ENCODE measurements at places on chromosomes 2 and 18.

- no peak for DNase-seq
Observed at GRCh38 chr2:37819186-37819585, 105.9 kb upstream of the RMDN2 start.

- no peak for DNase-seq
Observed at GRCh38 chr2:215392687-215393270, 43.1 kb downstream of the FN1 start.

DNA sequence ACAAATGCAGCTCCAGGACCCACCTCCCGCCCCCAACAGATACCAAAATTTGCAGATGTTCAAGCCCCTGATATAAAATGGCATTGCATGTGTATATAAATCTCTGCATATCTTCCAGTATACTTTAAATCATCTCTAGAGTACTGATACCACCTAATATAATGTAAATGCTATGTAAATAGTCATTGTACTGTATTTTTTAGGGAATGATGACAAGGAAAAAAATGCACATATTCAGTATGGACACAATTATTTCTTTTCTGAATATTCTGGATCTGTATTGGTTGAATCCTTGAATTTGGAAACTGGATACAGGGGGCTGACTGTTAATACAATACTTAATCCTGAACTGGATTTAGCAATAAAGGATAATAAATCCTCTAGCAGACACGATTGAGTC, 67.7 kb downstream of the FRZB start:
- no peak for DNase-seq

GRCh38 chr18:57666818-57667497, 45.3 kb upstream of the NARS1 start:
- DNase-seq, result no peak

DNA sequence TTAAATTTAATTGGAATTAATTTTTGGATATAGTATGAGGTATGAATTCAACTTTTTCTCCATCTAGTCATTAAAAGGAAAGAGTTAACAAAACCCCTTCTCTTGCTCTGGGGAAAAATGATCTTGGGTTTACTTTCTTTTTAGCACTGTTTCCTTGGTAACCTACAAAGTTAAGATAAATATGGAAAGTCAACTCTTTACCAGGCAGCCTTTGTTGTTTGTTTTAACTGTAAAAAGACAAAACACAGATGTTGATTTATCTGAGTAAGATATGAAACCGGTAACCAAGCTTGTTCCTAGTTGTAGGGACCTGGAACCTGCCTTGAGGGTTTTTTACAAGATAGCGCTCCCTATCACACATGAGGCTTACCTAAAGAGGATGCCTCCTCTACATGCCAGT, 10.1 kb upstream of the SANBR start:
- no peak for DNase-seq

GRCh38 chr2:24617424-24617823, 126.4 kb downstream of the NCOA1 start:
- DNase-seq, result no peak

GRCh38 chr18:73966954-73967353, 180.7 kb downstream of the FBXO15 start:
- no peak for DNase-seq

GRCh38 chr2:32246911-32247310, 17.8 kb downstream of the NLRC4 start:
- no peak for DNase-seq

DNA sequence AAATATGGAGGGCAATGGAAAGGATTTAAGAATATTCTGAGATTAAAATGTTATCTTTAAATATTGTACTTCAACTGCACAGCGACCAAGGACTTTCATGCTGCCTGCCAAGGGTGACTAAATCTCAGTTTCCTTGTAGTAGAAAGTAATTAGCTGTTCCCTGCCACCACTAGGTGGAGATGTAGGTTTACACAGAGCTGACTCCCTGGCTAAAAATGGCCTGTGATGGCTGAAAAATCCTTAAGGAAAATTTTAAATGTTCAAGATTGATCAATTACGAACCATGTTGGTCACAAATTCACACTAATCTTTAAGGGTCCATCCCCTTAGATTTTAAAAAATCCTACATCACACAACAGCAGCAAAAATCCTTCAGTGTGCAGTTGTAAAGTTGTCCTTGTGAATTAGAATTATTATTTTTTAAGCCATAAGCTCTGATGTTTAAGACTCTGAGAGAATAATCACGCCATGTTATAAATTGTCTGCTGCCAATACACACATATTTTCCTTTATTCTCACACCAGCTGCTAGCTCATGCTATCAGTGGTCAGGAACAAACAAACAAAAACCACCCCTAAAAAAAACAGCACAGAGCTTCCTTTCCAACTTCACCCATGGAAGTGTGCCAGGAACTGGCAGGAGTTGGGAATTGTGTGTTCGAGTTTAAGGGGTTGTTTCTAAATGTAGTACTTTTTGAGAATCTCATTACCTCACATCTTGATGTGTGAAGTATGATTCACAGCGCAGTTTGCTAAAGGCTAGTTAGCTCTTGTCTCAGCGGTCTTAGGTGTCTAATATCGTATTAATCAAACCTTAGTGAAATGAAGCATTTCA, 399.8 kb downstream of the TMEM182 start:
- no peak for DNase-seq

DNA sequence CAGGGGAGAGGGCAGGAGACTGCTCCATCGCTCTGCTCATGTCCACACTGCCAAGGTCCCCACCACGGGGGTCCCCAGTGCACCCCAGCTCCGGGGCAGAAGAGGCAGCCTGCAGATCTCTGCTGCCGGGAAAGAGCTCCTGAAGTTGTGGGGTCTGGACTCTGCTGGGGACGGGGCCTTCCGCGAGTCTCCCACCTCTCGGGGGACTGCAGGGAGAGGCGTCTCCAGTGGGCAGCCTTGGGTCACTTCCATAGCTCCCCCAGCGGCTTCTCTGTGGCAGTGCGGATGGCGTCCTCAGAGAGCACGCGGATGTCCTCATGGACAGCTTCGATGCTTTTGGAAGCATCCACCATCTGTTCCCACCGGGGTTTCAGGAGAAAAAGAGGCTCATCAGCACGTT, 10.7 kb downstream of the DTYMK start:
- DNase-seq, result no peak

GRCh38 chr18:63869851-63870250, 17.7 kb upstream of the SERPINB2 start:
- no peak for DNase-seq

DNA sequence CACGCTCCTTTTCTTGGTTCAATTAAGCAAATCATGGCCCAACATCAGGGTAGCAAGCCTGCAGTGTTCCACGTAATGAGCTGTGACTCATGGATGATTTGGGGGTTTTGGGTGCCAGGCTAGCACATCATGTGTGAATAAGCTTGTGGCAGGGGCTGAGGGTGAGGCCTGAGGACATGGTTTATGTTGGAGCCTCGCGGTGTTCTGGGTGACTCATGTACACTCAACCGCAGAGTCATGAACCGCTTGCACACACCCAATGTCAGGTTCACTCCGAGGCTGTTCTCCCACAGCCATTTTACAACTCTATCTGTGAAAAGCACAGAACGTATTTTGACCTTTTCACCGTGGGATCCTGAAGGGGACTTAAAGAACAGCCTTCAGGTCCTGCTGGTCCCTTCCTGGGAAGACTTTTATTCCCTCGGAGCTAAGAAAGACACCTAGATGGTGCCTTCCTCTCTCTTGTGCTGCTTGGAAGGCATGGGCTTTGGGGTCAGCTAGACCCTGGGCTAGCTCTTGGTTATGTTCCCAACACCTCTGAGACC, 139.9 kb upstream of the ZEB2 start:
- peak; percentile 4 for DNase-seq

DNA sequence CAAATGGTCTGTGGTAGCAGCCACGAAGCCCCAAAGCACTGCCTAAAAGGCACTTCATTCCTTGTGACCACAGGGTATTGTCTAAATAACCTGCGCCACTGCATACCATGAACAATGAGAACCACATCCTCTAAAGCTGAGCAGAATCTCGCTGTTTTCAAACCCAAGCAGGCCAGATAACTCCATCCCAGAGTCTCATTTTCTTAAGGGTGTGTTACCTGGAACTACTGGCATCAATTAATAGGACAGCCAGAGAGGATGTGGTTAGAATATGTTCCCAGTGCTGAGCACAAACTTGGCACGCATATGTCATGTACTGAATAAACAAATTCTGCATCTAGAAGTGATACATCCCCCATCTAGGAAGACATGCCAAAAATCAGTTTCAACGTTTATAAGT, 13.0 kb downstream of the VPS4B start:
- DNase-seq, result no peak

DNA sequence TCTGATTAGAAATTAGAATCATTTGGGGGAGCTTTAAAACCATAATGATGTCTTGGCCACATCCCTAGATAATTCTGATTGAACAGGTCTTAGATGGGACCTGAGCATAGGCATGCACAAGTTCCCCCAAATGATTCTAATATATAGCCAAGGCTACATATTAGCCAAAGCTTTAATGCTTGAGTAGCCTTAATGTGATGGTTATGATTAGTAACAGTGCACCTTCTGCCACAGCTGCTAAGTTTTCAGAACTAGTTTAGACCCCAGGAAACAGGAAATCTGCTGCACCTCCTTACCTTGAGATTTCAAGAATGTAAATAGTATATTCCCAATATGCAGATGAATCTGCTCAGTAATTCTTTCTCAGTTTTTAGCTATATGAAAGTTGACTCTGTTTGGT, 119.8 kb downstream of the PTPN4 start:
- DNase-seq, result no peak

DNA sequence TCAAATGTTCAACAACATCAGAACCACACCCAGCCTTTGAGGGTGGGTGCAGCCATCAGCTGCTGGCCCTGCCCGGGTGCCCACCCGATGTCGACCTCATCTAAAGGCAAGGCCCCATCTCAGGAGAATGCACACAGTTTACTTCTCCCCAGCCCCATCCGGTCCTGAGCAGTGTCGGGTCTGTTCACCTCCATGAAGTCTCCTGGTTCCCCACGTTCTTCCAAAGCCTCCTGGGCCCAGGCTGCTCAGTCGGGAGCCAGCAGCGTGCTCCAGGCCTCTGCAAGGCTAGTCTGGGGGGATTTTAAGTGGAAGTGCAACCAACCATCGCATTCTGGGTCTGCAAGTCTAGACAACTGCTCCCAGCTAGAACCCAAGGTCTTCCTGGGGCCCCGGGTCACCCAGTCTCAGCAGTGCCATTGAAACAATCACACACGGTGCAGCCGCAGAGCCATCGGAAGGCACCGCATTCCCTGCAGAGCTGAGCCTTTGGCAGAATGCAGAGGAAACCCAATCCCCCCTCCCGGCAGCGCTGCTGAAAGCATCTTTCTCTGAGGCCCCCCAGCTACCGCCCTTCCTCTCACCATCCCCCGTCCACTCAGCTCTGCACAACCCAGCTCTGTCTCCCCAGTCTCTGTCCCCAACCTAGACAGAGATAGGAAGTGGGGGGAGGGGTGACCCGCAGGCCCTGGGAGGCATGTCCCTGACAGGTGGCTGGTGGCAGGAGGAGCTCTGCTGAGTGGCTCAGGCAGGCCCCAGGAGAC, 8.5 kb downstream of the ESPNL start:
- no peak for DNase-seq

- no peak for DNase-seq
Observed at GRCh38 chr2:29532436-29532835, 388.9 kb downstream of the ALK start.

- no peak for DNase-seq
Observed at GRCh38 chr2:196853301-196854087, 44.3 kb upstream of the C2orf66 start.

GRCh38 chr18:32160547-32160946, 29.3 kb upstream of the MEP1B start:
- DNase-seq, result no peak

GRCh38 chr2:24115057-24115456, 8.1 kb downstream of the PFN4 start:
- DNase-seq, result no peak

- no peak for DNase-seq
Observed at GRCh38 chr18:8951491-8951890, 151.0 kb upstream of the NDUFV2 start.

- no peak for DNase-seq
Observed at GRCh38 chr2:96164459-96165184, 19.4 kb upstream of the DUSP2 start.

GRCh38 chr2:159084384-159085370, 116.2 kb downstream of the TANC1 start:
- DNase-seq, result no peak

GRCh38 chr18:30192216-30192615, 850.3 kb downstream of the DSC3 start:
- DNase-seq, result no peak

DNA sequence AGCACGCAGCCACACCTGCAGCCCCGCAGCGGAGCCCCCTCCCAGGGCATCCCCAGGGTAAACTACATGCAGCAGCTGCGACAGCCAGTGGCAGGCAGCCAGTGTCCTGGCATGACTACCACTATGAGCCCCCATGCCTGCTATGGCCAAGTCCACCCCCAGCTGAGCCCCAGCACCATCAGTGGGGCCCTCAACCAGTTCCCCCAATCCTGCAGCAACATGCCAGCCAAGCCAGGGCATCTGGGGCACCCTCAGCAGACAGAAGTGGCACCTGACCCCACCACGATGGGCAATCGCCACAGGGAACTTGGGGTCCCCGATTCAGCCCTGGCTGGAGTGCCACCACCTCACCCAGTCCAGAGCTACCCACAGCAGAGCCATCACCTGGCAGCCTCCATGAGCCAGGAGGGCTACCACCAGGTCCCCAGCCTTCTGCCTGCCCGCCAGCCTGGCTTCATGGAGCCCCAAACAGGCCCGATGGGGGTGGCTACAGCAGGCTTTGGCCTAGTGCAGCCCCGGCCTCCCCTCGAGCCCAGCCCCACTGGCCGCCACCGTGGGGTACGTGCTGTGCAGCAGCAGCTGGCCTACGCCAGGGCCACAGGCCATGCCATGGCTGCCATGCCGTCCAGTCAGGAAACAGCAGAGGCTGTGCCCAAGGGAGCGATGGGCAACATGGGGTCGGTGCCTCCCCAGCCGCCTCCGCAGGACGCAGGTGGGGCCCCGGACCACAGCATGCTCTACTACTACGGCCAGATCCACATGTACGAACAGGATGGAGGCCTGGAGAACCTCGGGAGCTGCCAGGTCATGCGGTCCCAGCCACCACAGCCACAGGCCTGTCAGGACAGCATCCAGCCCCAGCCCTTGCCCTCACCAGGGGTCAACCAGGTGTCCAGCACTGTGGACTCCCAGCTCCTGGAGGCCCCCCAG, 254.1 kb downstream of the GLI2 start:
- no peak for DNase-seq

DNA sequence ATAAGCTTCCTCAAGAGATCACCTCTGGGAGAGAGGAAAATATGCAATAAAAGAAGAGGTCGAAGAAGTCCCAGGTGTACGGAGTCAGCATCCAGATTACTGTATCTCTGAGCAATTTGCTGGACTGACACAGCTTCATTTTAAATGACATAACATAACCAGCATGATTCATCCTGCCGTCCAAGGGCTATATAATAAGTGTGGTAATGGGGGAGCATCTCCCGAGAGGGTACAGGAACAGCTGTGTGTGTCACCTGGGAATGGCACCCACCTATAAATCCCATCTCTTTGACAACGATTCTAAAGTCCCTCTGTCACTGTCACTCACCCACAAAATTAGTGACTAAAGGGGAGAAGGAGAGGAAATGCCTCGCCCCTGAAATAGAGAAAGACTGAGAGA, 19.3 kb upstream of the FZD7 start:
- no peak for DNase-seq

GRCh38 chr2:39379643-39380524, 57.2 kb downstream of the MAP4K3 start:
- DNase-seq, result no peak
